BJ (cell line): ENCODE measurements at places on chromosomes 1 and 21. TPM values are rescaled to one million over a fixed set of nuclear protein-coding genes. Genes with fewer than 3 reads are reported as not detected.
A peak's percentile ranks its signal among the peaks of the same experiment; 100 is the strongest.

The C1orf141 gene
- not detected in 2 replicates for polyA plus RNA-seq

The EPHA2 gene
- 13.6 and 26.5 TPM in 2 replicates for polyA plus RNA-seq

The OR2T11 gene
- not detected in 2 replicates for polyA plus RNA-seq

The HLX gene
- polyA plus RNA-seq: 3.3 and 4.2 TPM in 2 replicates

The ZNF593OS gene
- not detected in 2 replicates for polyA plus RNA-seq

The BLACAT1 gene
- 0.02 TPM in 1 of 2 replicates, not detected in the other for polyA plus RNA-seq

GRCh38 chr1:238861342-238862066 lies 524.9 kb upstream of the CHRM3 start:
- DNase-seq: no peak

DNA sequence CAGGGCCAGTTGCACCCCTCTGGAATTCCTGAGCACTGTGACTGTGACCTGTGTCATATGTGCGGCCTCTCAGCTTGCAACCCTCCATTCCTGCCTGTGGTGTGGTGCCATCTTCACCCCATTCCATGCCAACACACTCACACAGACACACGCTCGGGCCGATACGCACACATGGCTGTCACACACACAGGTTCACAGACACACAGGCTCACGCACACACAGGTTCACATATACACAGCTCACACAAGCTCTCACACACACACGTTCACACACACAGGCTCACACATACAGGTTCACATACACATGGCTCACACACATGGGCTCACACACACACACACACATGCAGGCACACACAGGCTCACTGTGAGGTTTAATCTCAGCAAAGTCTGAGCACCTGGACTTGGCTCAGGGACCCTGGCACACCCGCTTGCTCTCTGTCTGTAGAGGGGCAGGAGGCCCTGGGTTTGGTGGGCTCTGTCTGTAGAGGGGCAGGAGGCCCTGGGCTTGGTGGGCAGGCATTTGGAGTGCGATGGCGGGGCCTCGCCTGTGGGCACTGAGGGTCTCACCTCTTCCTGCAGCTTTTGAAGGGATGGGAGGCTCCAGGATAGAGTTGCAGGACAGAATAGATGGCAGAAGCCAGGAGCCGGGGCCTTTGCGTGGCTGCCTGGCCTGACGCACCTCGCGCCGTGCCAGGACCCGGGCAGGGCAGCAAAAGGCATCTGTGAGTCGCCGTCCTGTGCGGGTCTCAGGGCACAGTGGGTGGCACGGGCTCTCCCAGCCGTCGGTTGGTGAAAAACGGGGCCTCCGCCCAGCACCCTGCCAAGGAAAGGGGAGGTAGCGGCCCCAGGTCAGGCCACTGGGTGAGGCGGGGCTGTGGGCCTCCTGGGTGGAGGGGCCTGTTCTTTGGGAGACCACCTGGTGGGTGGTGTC lies 17.1 kb downstream of the COL18A1 start:
- DNase-seq: no peak

DNA sequence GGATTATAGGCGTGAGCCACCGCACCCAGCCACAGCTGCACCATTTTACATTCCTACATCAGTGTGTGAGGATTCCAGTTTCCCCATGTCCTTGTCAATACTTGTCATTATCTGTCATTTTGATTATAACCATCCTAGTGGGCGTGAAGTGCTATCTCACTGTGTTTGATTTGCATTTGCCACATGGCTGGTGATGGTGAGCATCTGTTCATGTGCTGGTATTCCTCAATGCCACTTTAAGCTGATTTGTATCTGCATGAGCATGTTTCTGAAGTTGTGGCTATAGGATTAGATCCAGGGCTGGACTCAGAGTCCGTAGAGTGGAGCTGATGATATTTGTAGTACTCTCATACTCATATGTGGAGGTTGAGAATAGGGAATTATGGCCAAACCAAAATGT lies 36.6 kb downstream of the SRRM1 start:
- DNase-seq: no peak

GRCh38 chr1:172654535-172654934 lies 4.4 kb upstream of the FASLG start:
- no peak for DNase-seq

- DNase-seq: no peak
Measured at GRCh38 chr1:111967067-111967690, 22.3 kb downstream of the KCND3 start.

DNA sequence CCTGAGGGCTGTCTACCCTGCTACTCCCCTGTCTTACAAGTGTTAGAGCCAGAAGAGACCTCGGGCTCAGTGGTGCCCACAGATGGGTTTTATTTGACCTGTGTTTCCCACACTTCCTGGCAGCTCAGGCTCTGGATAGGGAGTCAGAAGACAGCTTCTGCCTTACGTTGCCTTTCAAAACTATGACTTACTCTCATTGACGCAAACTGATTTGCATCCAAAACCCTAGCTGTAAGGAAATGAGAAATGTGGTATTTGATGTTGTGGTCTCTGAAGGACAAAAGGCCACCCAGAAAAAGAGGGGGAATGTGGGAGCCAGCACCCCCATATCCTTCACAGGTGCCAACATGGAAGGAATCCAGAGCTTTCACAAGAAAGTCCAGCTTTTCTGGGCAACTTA lies 180.2 kb downstream of the ATG4C start:
- DNase-seq: no peak

DNA sequence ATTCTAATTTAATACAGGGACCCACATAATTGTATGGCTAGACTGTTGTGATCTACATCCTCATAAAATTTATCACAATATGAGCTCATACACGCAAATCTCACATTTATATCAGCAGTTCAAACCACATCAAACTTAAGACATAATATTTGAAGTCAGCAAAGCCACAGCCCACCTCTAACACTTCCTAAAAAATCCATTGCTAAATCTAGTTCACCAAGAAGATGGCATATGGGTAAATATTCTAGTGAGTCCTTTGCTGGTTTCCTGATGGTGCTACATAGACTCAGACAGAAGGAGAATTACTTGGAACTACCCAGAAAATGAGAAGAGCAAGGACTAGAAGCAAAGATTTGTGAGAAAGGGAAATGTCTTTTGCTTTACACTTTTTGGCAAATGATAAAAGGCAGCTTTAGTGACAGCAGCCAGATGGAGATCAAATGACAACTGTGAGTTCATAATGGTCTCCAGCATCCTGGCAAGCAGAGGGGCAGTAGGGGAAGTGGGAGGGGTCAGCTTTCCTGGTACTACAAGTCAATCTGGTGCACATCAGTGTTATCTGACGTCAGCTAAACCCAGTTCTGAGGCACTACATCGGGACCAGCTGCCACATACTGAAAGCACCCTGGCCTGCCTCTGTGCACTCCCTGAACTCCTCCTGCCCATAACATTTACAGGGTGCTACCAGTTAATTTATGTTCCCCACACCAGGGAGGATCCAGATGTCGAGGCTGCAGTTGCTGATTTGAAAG lies 10.6 kb upstream of the GADD45A start:
- DNase-seq: no peak

- DNase-seq: no peak
Measured at GRCh38 chr1:16276302-16277030, 39.5 kb upstream of the CPLANE2 start.

DNA sequence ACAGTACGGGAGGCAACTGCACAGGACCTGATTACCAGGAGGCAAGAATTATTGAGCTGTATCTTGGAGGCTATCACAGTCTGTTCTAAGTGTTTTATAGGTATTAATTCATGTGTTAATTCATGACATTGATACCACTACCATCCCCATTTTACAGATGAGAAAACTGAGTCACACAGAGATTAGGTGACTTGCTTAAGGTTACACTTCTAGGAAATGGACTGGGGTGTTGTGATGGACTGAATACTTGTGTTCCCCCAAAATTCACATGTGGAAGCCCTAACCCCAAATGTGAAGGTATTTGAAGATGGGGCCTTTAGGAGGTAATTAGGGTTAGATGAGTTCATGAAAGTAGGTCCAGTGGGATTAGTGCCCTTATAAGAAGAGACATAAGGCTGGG lies 10.1 kb upstream of the TRIM63 start:
- DNase-seq: no peak

DNA sequence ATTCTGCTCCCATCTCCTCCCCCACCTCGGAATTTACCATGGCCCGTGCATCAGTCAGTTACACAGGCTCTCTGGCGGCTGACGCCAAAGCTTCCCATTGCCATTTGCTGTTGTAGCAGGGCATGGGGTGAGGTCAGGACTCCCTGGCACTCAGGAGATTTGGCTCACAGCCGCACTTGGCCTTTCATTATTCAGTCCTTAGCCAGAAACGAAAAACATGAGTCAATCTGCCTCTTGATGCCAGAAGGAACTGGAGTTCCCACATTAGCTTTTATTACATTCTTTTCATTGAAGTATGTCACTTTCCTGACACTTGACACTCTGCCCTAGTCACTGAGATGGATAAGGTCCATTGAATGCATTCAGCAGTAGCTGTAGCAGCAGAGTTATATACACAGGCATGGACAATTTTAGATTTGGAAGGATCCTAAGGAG lies 260.6 kb downstream of the CACNA1E start:
- no peak for DNase-seq

- DNase-seq: no peak
Measured at GRCh38 chr1:226406401-226406881, 1.5 kb downstream of the PARP1 start.

- DNase-seq: peak; percentile 12
Measured at GRCh38 chr1:212162635-212163034, 122.6 kb upstream of the PPP2R5A start.

GRCh38 chr21:45964649-45965048 lies 16.9 kb upstream of the COL6A1 start:
- DNase-seq: no peak

GRCh38 chr1:84253036-84253435 lies 48.5 kb upstream of the SAMD13 start:
- DNase-seq: no peak

GRCh38 chr1:151994956-151995355 lies 1.3 kb upstream of the S100A10 start:
- DNase-seq: peak; percentile 94

DNA sequence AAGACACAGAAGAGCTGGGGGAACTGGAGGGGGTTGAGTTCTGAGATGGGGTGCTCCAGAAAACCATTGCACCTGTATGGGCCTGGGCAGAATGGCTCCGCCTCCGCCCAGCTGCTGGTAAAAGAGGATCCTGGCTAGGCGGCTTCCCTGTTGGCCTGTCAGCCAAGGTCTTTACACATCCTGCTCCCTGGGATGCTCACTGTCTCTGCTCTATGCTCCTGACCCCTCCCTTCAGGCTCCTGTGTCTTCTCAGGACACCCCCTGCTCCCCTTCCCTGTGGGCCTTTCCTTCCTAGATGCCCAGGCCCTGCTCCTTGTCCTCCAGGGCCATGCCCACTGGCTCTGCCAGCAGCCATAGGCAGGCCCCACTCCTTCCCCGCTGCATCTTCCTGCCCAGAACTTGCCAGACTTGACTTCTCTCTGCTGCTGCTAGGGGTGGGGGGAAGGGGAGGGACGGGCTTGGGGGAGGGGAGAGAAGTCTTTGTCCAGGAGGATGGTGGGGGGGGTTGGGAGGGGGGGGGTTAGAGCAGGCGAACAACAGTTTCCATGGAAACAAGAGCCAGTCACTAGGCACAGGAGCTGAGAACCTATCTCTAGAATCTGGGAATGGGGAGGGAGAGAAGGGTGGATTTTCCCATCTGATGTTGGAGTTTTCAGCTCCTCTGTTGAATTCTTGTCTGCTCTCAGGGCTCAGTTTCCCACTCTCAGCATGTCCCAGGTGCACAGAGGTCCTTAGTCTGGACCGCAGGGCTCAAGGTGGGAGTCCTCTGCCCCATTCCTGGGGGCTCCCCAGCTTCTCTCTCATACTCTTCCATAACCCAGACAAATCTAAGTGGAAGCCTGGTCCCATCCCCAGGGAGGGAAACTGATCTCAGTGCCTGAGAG lies 10.6 kb downstream of the CELSR2 start:
- no peak for DNase-seq

GRCh38 chr1:71651214-71651613 lies 570.4 kb upstream of the ZRANB2 start:
- peak; percentile 46 for DNase-seq

DNA sequence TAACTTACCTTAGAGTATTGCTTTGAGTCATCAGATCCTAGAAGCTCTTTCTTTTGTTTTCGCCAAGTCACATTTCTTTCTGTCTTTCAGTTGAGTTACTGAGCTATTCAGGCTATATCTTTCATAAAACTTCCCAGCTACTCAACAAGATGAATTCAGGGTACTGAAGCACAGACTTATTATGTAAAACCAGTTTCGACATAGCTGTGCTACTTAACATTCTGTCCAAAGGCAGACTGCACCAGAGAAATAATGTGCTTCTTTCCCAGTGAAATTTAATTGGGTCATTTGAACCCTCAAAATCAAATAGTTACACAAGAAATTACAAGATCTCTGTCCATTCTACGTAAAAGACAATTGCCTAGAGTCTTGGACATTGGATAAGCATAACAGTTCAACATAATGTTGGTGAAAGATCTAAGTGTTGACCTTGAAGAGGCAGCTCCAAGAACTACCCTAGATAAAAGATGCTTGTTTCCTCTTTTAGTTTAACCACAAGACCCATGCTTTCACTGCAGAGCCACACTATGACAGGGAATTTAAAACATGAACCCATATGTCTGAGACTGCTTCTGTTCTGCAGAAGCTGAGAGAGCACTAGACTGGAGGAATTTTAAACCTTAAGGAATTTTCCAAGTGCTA lies 163.2 kb downstream of the LRRC40 start:
- no peak for DNase-seq

GRCh38 chr1:101004061-101004460 lies 21.5 kb downstream of the DPH5 start:
- DNase-seq: no peak

DNA sequence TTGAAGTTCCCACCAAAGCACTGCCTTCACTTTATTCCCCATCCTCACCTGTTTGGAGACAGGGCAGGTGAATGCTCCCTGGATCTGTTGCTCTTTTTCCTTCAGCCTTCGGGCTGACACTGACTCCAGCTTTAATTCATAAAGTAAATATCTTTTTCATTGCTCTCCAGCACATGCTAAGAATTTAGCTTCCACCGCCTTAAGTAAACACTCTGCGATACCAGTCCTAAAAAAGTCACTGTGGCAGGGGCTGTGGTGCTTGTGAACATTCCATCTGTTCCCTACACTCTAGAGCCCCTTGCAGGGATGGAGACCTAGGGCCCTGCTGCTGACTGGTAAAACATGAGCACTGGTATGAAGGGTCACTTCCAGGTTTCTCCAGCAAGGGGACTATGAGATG lies 896 bp upstream of the PLA2G2A start:
- DNase-seq: no peak

- DNase-seq: no peak
Measured at GRCh38 chr1:180028864-180029263, 74.3 kb downstream of the CEP350 start.
